Memory B cell (primary cell): ENCODE measurements at places on chromosomes 2 and 18.

DNA sequence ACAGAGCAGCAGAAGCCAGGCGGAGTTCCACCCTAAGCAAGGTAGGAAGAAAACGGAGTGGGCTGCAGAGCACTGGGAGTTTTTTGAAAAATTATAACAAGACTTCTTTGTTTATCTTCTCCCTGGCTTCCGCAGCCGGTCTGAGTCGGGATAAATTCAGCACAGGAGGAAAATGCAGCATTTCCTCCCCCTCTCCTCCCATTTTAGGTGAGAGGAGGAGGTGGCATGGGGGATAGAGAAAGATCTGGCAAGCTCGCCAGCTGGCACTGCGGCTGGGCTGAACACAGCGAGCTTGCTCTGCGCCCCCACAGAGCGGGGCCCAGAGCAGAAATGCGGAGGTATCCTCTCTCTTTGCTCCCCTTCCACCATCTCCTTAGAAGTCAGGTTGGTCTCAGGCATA is 17.7 kb upstream of the CHRNA1 start:
- DNase-seq, result no peak

DNA sequence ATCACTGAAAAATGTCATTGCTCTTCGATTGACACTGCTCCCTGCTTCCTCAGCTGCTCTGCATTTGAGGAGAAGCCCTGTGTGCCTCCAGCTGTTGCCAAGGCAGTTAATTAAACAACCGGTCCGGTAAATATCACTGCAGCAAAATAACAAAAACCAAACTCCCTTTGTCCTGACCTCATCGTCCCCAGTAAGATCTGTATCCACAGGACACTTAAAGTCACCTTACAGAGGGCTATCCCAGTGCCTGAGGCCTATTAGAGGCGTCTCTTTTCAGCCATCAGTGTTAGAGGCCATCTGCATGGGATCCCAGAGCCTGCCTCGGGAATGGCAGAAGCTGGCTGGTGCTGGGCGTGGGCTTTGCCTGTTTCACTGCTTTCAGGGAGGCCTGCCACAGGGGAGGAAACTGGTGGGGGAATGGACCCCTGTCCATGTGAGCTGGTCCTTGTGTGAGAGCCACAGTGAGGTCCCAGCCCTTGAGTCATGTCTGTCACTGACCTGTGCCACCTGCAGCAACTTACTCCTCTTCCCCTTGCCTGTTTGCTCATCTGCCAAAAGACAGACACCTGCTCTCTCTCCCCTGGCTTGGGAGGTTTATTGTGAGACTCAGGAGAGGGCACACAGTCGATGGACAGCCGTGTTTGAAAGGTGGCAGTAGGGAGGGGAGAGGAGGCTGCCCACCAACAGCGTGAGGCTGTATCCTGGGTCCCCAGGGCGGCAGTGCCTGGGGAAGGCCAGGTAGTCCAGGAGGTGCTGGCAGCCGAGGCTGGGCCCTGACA is 117.7 kb upstream of the MCFD2 start:
- DNase-seq, result no peak

- no peak for DNase-seq
These were observed 255.3 kb downstream of the ZNF385B start for GRCh38 chr2:179606141-179606540.

DNA sequence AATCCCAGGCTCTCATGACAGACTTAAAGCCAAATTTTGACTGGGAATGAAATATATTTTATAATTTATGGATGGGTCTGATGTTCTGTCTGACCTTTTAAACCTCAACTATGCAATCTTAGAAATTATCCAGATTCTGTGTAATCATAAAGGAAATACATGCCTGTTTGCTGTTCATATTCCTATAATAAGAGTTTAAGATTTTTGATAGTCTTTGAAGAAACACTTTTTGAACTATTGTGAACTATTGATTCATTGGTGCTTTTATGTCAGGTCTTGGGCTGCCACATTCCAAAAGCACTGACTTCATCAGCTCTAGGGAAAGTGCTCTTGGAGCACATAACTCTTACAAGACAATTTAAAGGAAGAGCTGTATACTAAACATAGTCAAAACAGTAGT is 64.2 kb downstream of the CCDC150 start:
- DNase-seq, result no peak

DNA sequence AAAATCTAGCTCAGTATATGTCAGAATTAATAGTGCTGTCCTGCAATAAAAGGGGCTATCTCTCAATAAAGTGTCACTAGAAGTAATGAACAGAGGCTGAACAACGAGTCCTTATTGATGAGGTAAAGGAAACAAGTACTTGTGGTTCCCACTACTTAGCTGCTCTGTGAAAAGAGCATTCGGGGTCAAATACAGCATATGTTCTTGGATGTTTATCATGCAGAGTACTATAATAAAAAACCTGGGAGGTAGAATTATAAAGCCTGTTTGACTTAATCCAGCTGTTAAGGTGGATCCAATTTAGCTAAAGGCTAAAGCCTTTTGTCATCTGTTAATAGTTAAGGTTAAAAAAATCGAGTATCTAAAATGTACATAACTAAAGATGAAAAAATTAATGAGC is 32.4 kb downstream of the SLC35F5 start:
- DNase-seq, result no peak

- no peak for DNase-seq
These were observed 65.3 kb downstream of the ZC3H6 start for GRCh38 chr2:112340475-112341267.

- no peak for DNase-seq
These were observed 198.5 kb upstream of the SMIM21 start for GRCh38 chr18:75625966-75626365.

- DNase-seq, result no peak
These were observed 25.9 kb downstream of the HDLBP start for GRCh38 chr2:241289597-241289996.

- no peak for DNase-seq
These were observed 97.9 kb upstream of the CYRIA start for GRCh38 chr2:16763493-16763899.

DNA sequence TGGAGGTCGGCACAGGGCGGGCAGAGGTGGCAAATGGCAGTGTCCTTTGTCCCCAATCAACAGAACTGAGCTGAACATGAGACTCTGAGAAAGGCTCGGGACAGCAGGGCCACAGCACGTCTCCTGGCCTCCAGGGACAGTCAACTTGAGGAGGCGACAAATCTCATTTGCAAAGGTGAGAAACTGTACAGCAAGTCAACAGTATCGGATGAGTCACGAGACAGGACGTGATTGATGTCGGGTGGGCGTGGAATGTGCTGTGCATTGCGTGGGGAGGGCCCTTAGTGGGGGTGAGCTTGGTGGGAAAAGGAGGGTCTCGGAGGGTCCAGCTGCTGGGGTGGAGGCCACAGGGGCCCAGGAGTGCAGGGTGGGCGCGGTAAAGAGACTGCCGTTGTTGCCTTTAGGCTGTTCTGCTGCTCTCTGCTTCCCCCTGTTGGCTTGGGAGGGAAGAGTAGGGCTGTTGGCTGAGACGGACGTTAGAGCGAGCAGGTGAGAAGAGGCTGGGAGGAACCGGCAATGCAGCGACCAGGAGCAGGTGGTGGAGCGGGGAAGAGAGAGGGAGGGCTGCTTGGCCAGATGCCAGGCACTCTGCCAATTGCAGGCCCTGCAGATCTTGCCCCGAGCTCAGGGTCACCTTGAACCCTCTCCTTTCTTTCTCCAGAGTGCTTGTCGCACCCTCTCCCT is 164.3 kb downstream of the BCL2 start:
- DNase-seq, result peak; percentile 91

DNA sequence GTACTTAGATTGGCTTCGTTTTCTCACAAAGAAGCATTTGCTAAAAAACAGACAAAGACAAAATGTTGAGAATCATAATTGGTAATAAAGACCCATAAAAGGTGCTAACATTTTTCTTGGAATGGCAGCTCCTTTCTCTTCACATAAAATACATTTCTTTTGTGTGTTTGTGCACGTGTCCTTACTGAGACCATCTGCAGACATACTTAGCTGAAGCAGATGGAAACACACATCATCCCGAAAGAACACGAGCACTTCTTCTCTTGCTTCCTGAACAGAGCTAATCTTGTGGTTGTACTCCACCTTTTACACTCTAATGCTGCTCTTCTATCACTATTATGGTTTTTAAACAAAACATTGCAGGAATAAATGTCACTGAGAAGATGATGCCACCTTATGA is 142.5 kb downstream of the SPHKAP start:
- no peak for DNase-seq

- DNase-seq, result no peak
These were observed 371.9 kb upstream of the KCNH7 start for GRCh38 chr2:163210430-163210918.

- peak; percentile 72 for DNase-seq
These were observed 56.9 kb downstream of the DYSF start for GRCh38 chr2:71510196-71510807.

DNA sequence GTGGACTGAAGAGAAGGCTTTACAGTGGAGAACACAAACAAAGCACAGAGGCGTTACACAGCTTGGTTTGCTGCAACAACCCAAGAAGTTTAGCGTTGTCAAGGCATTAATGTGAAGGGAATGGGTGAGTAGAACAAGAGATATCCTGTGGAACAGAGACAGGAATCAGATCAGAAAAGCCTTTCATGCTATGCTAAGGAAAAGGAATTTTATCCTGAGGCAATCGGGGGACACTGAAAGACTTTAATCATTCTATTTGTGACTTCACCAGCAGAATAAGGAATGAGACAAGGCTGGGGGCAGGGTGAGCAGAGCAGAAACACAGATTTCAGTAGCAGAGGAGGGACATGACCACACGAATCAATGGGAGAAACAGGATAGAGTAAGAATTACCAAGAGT is 600.7 kb downstream of the IRS1 start:
- no peak for DNase-seq

- DNase-seq, result no peak
These were observed 93.2 kb upstream of the XPO1 start for GRCh38 chr2:61631321-61631720.

DNA sequence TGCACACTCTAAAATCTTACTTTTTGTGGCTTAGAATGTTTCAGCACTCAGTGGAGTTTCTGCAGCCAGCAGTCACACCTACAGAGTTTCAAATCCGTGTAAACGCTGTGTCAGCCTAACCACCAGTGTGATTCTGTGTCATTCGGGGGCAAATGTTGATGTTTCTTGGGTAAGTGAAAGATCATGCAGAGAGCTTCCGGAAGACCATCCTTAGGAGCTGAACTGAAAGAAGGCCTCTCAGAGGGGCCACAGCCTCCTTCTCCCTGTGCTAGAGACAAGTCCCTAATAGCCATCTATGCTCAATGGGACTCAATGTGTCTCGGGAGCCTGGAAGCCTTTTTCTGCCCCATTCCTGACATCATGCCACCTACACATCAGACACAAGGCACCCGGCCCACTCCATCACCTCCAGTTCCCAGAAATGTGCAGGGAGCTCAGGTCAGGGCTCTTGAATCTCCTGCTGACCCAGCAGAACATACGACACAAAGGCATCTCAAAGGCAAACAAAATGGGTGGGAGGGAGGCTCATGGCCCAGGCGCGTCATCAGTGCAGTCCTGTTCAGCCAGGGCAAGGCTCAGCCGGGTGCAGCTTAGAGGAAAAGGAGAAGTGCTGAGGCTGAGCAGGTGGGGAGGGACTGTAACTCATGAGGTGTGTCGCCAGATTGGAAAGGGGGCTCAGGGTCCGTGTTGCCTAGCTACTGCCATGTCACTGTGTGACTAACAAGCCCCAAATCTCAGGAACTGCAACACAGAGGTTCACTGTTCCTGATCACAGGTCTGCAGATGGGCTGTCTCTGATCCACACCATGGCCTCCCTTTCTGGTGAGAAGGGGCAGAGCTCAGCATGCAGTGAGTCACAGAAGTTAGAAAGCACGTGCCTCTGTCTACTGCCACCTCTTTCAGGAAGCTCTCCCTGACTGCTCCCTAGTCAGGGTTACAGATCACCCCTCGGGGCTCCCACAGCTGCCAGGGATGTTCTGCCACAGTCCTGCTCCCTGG is 82.0 kb downstream of the SMAD7 start:
- DNase-seq, result peak; percentile 78

GRCh38 chr2:230023313-230023712 is 45.4 kb downstream of the SLC16A14 start:
- no peak for DNase-seq
